ENCODE measurements at places on chromosomes 2 and 18.

DNA sequence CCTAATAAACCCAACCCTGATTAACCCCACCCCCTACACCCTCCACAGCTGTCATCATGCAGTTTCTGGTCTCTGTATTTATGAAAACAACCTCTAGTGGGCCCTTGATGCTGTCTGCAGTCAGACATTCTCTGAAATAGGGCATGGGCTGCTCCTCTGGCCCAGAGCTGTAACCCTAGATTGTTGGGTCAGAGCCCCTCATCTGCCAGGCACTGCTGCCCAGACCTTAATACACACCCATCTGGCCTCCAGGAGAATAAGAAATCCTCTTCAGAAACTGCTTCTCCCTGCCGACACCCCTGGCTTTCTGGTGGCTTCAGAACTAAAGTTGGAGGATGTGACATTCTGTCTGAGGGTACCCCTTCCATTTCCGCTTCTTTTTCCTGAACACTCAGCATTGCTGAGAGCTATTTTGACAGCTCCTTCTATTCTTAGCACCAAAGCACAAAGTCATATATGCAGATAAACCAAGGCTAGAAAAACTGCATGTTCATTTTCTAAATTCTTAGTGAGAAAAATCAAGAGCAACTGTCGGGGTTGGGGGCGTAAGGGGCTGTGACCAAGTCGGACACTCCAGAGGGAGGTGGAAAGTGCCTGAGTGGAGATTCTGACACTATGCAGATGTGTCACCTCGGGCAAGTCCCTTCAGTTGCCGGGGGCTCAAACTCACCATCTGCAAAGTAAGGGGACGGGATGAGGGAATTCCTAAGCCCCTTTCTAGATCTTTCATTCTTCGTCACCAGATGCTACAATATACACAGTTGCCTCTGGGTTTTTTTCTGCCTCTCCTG, 28.7 kb downstream of the SRSF7 start:
- no peak for DNase-seq

GRCh38 chr18:33755931-33756560, 178.0 kb downstream of the ASXL3 start:
- DNase-seq: no peak

DNA sequence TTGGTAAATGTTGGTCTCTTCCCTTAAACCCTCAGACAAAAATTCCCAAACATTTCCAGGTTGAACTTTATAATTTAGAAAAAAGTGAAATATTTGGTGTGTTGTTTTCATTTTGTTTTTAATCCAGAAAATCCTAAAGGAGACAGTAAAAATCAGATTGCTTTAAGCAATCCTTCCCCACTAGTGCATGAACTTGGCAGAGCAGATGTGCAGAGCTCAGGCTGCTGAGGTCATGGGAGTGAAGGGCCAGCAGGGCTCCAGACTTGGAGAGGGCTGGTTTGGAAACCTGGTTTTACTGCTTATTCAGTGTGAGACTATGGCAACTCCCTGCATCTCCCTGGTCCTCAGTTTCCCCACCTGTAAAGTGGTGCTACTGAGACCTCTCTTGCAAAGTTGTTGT, 66.7 kb upstream of the TEX51 start:
- DNase-seq: no peak

GRCh38 chr18:35155398-35156117, 85.3 kb upstream of the ZNF397 start:
- DNase-seq: no peak

DNA sequence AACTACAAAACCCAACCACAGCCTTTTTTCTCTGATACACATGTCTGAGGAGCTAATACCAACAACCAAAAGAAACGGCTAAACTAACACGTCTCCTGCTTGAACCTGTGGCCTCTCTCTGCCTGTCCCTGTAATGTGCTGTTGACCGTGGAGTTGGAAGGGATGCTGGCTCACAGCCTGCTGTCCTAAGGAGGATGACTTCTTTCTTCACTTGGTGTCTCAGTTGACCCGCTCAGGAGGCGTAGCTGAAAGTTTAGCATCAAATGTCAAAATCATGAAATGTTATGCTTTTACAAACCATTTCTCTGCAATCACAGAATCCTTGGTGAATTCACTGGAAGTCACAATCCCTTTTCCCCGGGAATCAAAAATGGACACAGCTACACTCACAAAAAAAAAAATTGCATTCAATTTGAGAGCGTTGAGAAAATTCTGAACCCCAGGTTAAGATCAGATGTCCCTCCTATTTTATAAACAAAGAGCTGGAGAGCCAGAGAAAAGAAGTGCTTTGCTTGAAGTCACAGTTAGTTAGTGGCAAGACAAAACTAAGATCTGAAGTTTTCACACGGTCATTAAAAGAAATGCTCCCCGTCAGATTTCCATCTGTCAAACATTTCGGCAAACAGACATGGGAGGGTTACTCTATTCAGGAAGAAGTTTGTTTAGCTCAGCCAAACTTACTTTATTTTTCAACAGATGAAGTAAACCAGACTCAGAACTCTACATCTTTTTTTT, 74.3 kb downstream of the IRS1 start:
- DNase-seq: no peak

GRCh38 chr2:119608553-119608952, 64.3 kb downstream of the CFAP221 start:
- no peak for DNase-seq

DNA sequence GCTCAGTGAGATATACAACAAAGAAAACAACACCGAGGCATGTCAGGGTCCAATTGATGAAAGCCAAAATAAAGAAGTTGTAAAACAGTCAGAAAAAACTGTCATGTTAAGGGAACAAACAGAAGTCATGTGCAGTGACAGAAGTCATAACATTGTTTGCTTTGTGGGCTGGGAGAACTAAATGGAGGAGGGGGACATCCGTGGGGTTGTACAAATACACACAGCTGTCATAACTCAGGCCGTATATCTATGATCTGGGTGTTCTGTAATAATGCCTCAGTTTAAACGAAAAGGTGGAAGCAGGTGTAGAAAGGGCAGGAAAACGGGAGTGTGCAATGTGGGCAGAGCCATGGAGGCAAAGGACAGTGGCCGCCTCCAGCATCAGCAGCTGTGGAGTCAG, 27.3 kb downstream of the TIMM21 start:
- DNase-seq: no peak

- DNase-seq: no peak
Measured at GRCh38 chr2:61750624-61751023, 103.2 kb downstream of the FAM161A start.

DNA sequence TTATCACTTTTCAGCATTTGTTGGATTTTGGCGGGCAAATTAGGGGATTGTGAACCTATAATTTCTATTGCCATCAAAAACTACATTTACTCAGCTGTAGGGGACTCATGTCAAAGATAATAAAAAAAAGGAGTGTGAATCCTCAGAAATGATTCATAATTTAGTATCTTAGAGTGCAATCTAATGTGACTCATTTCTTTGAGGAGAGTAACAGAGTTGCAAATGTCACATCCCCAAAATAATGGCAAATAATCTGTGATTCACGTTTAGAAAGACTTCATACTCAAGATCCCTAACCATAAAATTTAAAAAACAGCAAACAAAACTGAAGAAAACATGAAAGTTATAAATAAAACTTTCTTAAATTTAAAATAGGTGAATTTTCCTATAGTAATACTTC, 373.0 kb downstream of the CDH2 start:
- no peak for DNase-seq

- no peak for DNase-seq
Measured at GRCh38 chr2:168583064-168583709, 127.1 kb downstream of the CERS6 start.

DNA sequence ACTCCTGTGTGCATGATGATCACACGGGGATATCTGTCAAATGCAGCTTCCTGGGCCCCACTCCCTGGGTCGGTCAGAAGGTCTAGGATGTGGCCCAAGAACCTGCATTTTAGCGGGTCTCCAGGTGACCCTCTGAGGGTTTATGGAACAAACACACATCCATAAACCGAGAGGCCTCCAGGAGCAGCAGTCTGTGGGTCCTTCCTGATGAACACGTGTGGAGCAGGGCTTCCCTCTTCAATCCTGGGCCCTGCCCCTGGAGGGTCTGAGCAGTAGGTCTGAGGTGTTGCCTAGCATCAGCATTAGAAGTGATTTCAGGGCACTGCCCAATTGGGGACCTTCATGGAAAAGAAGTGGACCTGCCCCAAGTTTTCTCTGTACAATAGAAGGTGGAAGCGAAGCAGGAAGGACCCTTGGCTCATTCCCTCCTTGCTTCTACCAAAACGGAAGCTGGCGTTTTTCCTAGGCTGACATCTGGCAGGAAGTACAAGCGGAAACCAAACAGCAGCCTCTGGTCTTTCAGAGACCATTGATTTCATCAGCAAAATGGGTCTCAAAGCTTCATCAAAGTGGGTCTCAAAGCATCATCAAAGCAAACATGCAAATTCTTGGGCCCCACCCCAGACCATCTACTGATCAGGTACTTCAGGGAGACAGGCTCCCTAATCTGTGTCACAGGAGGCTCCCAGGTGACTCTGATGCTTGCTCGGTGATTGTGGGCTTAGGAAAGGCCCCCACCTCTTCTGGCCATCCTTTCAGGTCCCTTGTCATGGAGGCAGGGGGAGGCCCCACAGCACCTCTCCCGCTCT, 30.7 kb downstream of the INO80C start:
- DNase-seq: no peak

DNA sequence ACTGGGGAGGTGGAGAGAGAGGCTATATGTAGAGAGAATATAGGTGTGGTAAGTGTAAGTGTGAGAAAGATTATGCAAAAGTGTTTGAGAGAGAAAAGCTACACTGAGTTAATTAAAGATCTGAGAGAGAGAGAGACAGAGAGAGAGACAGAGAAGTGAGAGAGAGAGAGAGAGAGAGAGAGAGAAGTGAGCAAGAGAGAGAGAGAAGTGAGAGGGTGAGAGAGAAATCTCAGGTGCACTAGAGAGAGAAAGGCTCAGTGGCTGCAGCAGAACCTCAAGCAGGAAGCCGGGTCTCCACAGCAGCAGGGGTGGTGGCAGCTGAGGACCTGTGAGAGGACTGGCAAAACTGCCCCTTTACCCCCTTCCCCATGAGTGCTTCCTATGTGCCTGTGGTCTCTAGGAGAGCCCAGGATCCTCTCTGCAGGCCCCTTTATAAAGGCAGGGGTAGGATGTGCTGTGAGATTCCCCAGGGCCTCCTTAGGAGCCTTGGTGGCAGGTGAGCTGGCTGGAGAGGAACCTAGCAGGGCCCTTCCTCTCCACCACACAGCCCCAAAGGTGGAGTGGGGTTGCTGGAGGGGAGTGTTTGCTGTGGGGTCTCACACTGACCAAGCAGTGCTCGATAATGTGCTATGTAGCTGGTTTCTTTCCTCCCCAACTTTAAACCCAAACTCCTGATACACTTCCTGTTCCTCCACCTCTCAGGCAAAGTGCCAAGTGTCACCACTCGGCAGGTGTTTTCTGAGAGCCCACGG, 52.6 kb downstream of the SLC4A5 start:
- DNase-seq: no peak

GRCh38 chr2:66813525-66813924, 378.6 kb downstream of the MEIS1 start:
- no peak for DNase-seq

DNA sequence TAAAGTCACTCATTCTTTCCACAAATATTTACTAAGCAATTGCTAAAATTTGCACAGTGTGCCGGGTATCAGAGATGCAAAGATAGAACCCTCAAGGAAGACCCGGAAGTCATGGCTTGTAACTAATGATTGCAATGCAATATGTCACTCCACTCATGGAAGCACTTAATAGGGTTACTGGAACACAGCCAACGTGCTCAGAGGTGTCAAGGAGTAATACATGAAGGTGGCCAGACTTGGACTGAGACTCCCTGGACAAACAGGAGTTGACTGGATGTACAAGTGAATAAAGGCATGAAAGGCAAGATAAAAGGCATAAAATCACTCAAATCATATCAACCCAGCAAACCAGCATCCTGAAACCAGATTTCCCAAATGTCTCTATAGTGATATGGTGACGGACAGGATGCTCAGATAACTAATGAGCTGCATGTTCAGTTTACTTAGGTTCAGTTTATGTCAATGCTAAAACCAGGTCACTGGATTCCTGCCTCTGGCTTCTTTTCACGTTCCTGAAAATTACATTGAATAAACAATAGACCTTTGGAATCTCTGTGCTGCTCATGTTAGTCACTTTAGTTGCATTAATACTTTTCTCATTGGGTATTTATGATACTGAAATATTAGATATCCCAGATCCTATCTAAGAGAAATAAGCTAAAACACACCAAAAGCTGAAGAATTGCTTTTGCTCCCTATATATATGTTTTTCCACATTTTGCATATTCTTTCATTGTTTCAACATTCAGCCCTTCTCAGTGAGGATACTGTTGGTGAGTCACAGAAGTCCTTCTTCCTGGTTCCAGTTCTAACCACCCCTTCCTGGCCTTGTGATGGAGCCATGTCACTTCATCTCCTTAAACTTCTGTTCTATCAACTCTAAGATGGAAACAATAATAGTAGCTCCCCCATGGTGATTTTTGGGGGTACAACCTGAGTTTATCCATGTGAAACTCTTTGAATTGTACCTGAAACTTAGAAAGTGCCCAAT, 688.9 kb upstream of the ID2 start:
- no peak for DNase-seq

- no peak for DNase-seq
Measured at GRCh38 chr2:6556755-6557154, 309.0 kb downstream of the CMPK2 start.
